CD8-positive, alpha-beta memory T cell (primary cell): ENCODE measurements at places on chromosomes 6 and 20.

DNA sequence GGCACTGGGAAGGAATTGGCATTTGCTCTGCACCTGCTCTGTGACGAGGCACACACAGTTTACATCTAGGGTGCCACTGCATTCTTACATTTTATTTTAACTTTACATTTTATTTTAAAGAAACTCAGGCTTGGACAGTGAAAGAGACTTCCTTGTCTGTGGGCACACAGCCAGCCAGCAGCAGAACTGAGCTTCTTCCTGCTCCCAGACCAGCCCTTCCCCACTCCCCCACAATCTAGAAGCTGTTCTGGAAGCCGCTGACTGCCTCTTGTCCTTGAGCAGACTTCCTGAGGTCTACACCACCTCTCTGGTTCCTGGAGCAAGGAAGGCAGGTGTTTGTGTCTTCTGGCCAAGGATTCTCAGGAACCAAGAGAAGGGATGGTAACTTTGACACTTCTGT lies 27.9 kb upstream of the CD93 start:
- DNase-seq, result no peak

DNA sequence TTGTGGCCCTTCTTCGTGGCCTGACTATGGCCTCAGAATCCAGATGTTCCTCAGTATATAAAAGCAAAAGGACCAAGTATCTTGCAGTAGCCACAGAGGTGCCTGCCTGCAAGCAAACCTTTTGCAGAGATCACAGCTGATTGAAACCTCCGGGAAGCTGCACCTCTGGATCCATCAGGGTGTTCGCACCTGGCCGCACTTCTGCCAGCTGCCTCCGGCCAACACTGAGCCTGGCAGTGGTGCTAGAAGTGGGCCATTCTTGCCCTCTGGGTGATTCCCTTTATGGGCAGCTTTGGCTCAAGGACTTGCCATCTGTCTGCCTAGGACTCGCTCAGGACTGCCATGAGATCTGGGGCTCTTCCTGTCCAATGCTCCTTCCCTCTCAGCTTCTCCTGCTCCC lies 214.6 kb upstream of the ECI2 start:
- DNase-seq, result no peak

DNA sequence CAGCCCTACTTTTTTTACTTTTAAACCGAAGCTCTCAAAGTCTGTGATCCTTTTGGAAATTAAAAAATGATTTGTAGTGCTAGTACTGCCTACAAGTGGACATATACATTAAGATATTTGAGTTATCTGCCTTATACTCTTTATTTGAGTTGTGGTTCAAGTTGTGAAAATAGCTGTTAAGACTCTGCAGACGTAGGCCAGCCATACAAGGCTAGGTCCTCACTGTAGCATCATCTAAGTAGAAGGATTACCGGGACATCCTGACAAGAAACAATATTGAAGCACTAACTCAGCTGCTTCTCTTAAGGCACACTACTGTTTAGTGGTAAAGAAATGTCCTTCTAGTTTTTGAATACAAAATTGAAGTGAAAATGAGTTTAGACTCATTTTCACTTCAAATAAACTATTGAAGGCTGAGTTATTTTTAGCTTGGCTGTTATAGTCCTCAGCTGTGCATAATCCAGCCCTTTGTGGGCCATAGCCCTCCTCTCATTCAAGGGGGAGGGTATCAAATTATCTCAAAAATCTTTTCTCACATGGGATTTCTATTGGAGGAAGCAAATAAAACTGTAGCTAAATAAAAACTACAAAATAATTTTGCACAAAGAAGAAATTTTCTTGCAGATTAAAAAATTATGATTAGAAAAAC lies 68.1 kb downstream of the JAG1 start:
- DNase-seq, result no peak

DNA sequence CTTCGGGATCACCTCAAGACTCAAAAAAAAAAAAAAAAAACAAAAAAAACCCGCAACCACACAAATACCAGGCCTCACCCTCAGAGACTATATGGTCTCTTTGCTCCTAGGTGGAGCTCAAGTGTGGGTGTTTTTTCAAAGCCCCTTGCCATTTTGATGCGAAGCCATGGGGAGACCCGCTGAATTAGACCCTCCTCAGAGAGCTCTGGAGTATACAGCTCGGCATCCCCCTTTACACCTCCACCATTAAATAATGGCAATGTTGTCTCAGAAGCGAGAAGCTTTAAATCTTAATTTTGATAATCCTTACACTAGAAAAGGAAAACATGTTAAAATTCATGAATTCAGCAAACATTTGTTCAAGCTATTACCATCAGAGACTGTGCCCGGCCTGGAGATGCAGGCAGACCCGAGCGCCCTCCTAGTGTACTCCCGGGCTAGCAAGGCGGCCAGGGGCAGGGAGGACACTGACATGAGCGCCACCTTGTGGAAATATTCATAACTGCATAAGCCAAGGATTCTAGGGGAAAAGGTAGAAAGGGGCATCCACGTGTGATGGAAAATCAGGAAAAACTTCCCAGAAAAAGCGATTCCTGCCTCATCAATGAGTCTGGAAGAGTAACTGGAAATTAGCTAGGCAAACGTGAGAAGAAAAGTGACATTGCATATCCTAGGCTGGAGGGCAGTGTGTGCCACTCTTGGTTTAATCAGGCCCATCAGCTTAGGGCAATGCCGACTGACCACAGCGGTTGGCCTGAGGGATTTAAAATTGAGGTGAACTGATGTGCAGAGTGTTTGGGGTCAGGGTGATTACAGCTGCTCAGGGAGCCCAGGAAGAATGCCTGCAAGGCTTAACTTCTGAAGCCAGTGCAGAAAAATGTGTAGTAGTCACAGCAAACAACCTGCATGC lies 72.5 kb downstream of the B3GAT2 start:
- peak; percentile 64 for DNase-seq

GRCh38 chr6:12262236-12263061 lies 27.7 kb upstream of the EDN1 start:
- DNase-seq, result no peak

GRCh38 chr6:83292900-83293843 lies 100.0 kb downstream of the RWDD2A start:
- no peak for DNase-seq

- no peak for DNase-seq
Observed at GRCh38 chr20:61887596-61888093, 178.0 kb downstream of the TAF4 start.

- no peak for DNase-seq
Observed at GRCh38 chr6:105015482-105015881, 58.6 kb downstream of the LIN28B start.

- DNase-seq, result no peak
Observed at GRCh38 chr6:52154381-52154780, 31.8 kb upstream of the IL17A start.

- no peak for DNase-seq
Observed at GRCh38 chr6:55917751-55918415, 42.5 kb upstream of the BMP5 start.

- no peak for DNase-seq
Observed at GRCh38 chr6:107064579-107065065, 36.6 kb downstream of the MTRES1 start.

GRCh38 chr6:35341557-35341956 lies 801 bp upstream of the PPARD start:
- no peak for DNase-seq
